ENCODE measurements at places on chromosomes 11 and 22.
A peak's percentile ranks its signal among the peaks of the same experiment; 100 is the strongest.

DNA sequence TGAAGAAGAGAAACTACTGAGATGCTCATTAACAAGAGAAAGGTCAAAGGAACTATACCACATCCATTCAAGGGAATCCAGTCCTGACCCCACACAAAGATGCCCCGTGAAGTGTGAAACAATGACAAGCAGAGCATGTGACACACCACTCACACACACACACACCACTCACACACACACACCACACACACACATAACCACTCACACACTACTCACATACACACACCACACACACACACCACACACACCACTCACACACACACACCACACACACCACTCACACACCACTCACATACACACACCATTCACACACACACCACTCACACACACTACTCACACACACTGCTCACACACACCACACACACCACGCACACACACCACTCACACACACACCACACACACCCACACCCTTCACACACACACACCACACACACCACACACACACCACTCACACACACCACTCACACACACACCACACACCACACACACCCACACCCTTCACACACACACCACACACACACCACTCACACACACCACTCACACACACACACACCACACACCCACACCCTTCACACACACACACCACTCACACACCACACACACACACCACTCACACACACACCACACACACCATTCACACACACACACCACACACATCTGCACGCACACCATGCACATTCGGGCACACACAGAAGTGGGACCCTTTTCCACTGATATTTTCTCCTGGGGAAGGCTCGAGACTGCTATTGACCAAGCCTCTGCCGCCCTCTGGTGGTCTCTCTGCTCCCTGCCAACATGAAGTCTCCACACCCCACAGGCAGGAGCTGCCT lies 32.0 kb upstream of the COMT start:
- H3K27me3 ChIP-seq = no peaks in the 10 kb centered on the region
- peak; percentile 90 for DNase-seq
- no peaks in the 10 kb centered on the region for H3K36me3 ChIP-seq

DNA sequence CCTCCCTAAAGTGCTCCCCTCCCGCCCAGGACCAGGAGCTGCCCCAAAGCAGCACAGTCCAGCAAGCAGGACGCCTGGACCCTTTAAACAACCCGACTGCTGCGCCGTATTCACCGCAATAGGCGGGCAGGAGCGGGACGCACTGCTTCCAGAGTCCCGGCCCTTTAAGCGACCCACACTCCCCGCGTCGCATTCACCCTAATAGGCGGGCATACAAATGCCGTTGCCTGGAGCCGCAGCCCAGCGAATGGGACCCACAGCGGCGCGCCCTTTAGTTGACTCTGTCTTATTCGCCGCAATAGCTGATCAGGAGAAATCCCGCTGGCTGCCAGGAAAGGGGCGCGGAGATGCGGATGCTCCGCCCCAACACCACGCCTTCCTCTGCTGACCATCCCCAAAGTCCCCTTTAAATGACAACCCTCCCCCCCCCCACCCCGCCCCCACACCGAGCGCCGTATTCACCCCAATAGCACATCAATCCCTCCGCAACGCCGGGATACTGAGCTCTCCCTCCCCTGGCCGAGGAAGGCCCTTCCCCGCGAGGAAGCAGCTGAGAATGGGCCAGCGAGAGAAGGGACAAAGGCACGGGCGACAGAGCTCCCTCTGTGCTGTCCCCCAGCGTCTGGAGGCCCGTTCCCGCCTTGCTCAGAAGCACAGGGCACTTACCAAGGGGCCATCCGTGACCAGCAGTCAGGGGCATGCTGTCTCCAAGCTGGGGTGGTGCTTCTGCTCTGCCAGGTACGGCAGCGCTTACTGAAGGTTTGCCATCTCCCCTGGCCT lies 4.7 kb downstream of the OSBPL5 start:
- H3K27me3 ChIP-seq = no peaks in the 10 kb centered on the region
- peaks cover 37% of the 10 kb centered on the region for H3K4me1 ChIP-seq
- peak; percentile 87 for DNase-seq
- no peaks in the 10 kb centered on the region for H3K36me3 ChIP-seq
- no peak overlapping the region for H3K27ac ChIP-seq

GRCh38 chr11:1837171-1838076 lies 1.4 kb upstream of the TNNI2 start:
- H3K4me1 ChIP-seq = no peaks in the 10 kb centered on the region
- H3K36me3 ChIP-seq = no peaks in the 10 kb centered on the region
- peak; percentile 90 for DNase-seq
- no peak overlapping the region for H3K27ac ChIP-seq
- no peak overlapping the region for H3K4me3 ChIP-seq

DNA sequence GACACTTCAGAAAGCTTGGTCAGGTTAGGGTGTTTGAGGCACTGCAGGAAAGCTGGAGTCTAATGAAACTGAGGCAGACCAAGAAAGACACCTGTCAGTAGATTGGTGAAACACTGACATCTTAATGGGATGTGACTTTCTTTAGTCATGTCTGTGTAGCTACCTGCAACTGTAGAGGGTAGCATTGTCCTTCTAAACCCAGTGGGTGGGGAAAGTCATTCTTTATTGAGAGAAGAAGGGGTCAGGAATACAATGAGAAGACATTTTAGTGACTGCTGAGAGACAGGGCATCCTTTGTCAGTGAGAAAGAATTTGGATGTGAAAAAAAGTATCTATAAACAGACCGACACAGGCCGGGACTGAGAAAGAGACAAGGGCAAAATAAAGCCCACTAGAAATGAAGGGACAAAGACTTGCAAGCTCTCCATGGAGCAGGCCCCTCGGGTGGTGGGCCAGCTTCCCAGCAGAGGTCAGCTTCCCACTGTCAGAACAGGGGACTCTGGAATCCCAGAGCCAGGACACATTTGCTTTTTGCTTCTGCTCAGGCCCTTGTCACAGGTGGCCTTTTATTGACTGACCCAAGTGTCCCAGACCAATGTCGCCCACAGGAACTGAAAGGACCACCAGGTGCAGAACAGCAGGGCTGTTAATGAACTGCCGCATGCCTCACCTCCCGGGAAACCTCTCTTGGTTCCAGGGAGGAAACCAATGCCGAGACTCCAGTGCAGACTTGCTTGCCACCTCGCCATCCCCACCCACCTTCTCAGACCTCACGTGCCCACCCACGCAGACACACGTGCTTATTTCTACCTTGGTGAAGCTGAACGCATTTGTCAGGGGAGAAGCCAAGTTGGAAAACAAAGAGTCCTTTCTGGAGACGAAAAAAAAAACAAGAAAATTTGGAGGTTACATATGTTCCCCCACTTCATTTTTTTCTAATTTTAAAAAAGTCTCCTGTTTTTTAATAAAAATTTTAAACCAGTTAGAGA lies 212.8 kb downstream of the TENM4 start:
- H3K27me3 ChIP-seq = no peaks in the 10 kb centered on the region
- H3K4me1 ChIP-seq = no peaks in the 10 kb centered on the region
- no peaks in the 10 kb centered on the region for H3K36me3 ChIP-seq
- H3K4me3 ChIP-seq = no peak overlapping the region
- H3K27ac ChIP-seq = no peak overlapping the region
- no peak for DNase-seq

DNA sequence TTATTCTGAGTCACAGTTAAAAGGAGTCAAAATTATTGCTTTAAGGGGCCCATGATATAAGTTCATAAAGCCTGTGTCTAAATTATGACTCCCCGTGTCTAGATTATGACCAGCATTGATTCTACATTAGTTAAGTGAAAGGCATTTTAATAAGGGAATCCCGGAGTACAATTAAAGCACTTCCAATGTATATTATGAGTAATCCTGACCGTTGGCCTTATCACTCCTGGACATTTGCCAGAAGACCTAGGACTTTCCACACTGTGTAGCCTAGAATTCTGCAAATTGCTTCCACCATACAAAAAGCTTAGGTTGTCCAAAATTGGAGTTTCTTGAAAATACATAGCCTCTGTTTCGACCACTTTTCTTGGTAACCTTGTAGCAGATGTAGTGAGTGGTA lies 1292.6 kb downstream of the LRRC4C start:
- no peak overlapping the region for H3K27ac ChIP-seq
- DNase-seq = no peak
- no peak overlapping the region for H3K4me3 ChIP-seq
- no peaks in the 10 kb centered on the region for H3K27me3 ChIP-seq

Data from H1 (cell line).